ENCODE measurements at places on chromosomes 3 and 15.

- peak; percentile 44 for DNase-seq
Observed at GRCh38 chr15:35751413-35752133, 205.6 kb upstream of the DPH6 start.

- DNase-seq = no peak
Observed at GRCh38 chr3:112767177-112767576, 79.5 kb downstream of the CD200R1L start.

DNA sequence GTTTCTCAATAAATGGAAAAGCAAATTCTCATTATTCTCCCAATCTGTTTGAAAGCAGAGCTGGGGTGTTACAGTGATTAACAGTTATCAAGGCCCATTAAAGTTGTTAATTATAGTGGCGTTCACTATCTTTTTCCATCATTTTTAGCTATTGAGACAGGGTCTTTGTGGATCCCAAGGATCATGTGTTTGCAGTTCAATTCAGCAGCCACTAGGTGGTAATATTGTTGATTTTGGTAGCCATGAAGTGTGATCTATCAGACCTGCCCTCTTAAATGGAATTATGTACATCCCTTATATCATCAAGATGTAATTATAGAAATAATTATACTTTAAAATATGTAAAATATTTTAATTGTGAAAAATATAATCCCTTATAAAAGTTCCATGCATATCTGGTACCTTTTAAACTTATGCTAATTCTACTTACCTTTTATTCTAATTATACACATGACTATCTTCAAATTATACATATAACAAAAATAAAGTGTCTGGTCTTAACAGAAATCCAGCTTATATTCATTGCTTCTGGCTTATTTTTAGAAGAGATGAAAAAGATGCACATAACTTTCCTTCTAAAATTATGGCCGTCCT lies 126.4 kb downstream of the GREM1 start:
- no peak for DNase-seq

GRCh38 chr15:69914040-69914439 lies 183.7 kb downstream of the TLE3 start:
- no peak for DNase-seq

DNA sequence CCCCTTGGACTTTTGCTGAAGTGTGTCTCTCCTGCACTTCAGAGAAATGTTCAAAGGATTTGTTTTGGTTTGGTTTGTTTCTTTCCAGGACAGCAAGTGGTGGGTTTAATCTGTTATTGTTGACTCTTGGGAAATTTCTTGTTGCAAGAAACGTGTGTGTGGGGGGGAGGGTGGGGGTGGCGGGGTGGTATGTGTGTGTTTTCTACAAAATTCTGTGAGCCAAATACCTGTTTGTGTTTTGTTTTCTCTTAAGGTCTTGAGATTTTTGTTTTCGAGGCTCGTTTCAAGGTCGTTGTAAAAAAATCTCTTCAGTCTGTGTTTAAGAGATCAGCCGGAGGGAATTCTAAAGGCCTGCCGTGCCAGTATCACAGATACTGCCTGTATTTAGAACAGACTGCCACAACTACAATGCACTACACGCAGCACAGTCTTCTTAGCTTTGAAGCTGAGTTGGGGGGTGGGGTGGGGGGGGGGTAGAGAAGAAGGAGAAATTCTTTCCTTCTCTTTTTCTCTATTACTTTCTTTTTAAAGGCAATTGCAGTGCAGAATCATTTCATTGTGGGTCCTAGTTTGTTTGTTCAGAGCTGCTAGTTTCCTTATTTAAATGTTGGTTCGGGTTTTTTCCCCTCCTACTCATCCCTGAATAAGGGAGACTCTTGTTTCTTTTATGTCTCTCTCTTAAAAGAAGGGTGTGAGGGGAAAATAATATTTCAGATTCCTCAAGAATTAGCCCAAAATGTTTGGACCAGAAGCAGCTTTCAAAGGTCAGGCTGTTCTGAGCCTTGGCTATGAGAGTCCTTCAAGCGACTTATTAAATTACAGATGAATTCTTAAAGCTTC lies 1.4 kb upstream of the BCL6 start:
- no peak for DNase-seq

DNA sequence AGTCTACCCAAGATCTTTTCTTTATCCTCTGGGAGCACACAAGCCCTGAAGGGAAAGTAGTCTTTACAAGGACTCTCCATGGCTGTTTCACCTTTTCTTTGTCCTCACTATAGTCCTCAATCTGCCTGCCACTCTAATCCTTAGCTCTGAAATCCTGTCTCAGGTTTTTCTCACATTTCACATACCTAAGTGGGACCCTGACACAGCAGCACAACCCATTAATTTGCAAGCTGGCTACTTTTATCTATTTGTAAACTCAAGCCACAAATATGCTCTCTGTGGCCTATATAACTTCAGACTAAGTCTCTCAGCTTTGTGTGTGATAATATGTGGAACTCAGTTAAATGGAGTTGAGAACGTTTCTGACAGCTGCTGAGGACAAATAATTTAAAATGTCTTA lies 19.8 kb downstream of the SIN3A start:
- DNase-seq = no peak

DNA sequence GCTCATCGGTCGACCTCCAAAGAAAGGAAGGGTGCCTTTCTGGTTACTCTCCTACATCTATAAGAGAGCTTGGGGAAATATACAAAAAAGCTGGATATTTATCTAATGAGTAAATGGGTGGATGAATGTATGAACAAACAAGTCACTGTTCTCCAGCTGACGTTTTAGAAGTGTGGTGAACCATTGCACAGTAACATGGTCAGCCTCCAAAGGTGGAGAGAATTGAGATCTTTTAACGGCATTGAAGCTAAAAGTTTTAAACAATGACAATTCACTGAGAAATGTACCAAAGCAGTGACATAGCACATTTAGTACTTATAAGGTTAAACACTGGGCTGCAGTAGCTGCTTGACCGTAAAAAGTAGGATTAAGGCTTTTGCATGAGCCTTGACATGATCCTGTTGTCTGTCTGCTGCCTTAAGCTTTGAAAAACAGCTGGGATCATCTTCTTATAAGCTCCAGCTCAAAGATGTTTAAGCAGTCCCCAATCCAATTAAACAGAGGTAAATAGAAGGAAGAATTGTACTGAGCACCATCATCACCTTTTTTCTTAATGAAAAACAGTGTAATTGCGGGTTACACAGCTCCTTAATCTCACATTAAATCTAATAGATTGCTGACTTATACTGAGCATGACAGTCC lies 222.9 kb downstream of the WDR72 start:
- no peak for DNase-seq

GRCh38 chr3:52530918-52531826 lies 2.5 kb downstream of the NT5DC2 start:
- no peak for DNase-seq

DNA sequence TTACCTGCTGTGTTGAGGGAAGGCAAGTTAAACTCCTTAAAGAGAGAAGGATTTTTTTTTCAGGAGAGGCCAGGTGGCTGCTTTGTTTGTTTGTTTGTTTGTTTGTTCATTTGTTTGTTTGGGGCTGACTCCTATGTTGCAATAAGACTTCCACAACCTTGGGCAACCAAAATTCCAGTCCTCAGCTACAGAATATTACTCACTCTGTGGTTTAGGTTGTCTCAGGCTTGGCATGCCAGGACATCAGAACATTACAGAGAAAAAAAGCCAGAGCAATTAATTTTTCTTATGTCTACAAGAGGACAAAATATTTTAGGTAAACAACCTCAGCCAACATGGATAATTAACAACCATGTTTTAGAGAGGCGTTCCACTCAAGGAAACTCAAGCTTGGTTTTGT lies 156.7 kb upstream of the ATP11B start:
- no peak for DNase-seq

DNA sequence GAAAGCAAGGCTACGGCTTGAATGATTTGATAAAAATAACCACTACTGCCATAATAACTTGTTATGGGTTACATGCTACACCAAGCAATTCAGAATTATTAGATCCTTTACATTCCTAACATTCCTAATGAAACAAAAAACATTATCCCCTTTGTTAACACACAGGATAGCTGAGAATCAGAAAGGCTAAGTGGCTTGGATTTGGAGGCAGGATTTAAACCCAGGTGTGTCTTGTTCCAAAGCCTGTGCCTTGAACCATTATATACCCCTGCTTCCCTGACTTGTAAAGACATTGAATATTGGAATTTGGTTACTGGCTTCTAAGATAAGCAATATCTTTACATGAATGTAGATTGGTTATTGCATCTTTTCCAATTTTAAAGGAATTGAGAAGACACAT lies 417.1 kb upstream of the GOLIM4 start:
- DNase-seq = no peak

GRCh38 chr3:188051801-188052168 lies 102.2 kb upstream of the LPP start:
- DNase-seq = no peak

- DNase-seq = no peak
Observed at GRCh38 chr3:11591002-11591355, 52.7 kb downstream of the VGLL4 start.

- no peak for DNase-seq
Observed at GRCh38 chr3:50258029-50258680, 10.8 kb upstream of the SEMA3B start.

DNA sequence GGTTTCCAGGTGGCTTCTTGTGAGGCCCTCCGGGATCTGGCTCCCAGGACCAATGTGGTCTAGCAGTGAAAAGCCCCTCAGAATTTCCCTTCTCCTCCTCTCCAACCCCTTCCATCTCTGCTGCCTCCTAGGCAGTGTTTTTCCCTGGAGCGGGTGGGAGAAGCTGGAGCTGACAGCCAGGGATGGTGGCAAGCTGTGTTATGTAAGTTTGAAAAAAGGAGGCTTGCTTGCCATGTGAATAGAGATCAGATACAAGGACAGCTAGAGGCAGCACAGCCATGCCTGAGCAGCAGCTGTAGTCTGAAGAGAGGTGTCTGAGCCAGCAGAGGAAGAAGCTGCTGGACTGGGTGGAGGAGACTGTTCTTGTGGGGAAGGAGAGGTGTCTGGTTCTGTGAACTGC lies 20.6 kb downstream of the SNAPC5 start:
- no peak for DNase-seq

- DNase-seq = no peak
Observed at GRCh38 chr15:61530769-61531168, 301.7 kb upstream of the RORA start.

DNA sequence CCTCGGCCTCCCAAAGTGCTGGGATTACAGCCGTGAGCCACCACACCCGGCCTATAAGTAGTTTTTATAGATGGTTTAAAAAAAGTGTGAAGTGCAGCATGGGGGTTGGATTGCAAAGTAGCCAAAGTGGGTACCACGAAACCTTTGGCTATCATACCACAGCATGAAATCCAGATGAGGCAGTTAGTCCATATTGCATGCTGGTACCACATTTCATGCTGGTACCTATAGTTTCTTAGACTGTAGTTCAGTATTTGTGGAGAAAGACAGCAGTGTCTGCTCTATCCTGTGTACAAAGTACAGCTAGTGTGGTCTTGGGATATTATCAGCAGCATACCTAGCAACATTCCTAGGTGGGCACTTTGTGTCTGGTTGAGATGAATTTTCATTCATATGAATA lies 11.8 kb downstream of the ZNF609 start:
- no peak for DNase-seq

GRCh38 chr15:90819390-90819789 lies 49.0 kb upstream of the FURIN start:
- no peak for DNase-seq

- DNase-seq = no peak
Observed at GRCh38 chr15:36598529-36599177, 19.2 kb downstream of the CDIN1 start.

- DNase-seq = no peak
Observed at GRCh38 chr3:130256821-130257340, 88.6 kb upstream of the COL6A5 start.

GRCh38 chr15:70044168-70044567 lies 53.5 kb downstream of the TLE3 start:
- no peak for DNase-seq

- DNase-seq = peak; percentile 21
Observed at GRCh38 chr3:188700501-188700900, 471.3 kb upstream of the TPRG1 start.

GRCh38 chr15:88970232-88970631 lies 57.1 kb upstream of the MFGE8 start:
- DNase-seq = no peak

- DNase-seq = no peak
Observed at GRCh38 chr3:101791778-101792177, 12.8 kb downstream of the NXPE3 start.

DNA sequence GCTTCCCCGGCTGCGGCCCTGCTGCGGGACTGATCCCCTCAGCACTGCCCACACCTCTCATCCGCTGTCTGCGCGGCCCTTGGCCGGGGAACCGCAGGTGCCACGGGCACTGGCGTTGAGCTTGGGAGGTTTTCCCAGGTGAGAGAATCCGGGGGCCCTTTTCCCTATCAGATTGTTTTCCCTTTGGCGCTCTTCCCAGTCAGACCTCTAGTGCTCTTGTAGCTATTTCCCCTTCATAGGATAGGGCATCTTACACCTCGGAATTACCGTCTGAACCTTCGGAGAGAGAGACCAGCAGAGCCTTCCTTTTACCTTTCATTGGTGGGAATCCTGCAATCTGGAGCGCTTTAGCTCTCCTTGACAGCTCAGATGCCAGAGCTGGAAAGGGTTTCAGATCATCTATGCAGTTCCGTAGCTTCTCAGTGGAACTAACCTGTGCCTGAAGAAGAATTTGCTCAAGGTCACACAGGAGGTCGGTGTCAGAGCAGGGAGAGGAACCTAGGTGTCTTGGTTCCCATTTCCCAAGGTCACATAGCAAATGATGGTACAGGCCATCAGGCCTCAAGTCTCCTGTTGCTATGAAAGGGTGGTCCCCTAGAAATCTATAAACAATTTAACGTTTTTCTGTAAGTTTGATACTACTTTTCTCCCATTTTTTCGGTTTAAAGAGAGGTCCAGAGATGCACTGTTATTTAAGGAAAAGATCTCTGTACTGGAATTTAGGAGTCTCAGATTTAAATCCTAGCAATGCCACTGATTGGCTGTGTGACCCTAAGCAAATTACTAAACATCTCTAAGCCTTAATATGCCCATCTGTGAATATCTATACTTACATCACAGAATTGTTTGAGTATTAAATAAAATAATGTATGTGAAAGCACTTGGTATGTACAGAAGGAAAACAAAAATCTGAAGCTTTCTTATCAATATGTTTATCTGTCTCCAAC lies 916 bp downstream of the IDH3A start:
- no peak for DNase-seq
